NCI-H1436 treated with DMSO at 0.1 percent for 48 hours (cell line): ENCODE measurements at places on chromosomes 6 and 20.

GRCh38 chr6:35299674-35300073, 2.1 kb downstream of the DEF6 start:
- DNase-seq = no peak

DNA sequence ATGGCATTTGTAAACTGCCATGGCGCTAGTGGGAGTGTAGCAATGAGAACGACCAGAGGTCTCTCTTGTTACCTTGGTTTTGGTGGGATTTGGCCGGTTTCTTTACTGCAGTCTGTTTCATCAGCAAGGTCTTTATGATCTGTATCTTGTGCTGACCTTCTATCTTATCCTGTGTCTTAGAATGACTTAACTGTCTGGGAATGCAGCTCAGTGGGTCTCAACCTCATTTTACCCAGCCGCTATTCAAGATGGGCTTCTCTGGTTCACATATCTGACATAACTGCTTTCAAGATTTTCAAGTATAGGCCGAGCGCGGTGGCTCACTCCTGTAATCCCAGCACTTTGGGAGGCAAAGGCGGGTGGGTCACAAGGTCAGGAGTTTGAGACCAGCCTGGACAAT, 1.9 kb upstream of the SFT2D1 start:
- no peak for DNase-seq

GRCh38 chr6:35857853-35858252, 52.7 kb downstream of the LHFPL5 start:
- no peak for DNase-seq

- no peak for DNase-seq
Observed at GRCh38 chr6:4522453-4522852, 253.8 kb upstream of the CDYL start.

GRCh38 chr6:129903082-129903481, 42.0 kb upstream of the TMEM244 start:
- DNase-seq = no peak
